ENCODE measurements at places on chromosomes 5 and 9. TPM values are rescaled to one million over a fixed set of nuclear protein-coding genes. Genes with fewer than 3 reads are reported as not detected.

GRCh38 chr5:107875833-107876232 is 205.1 kb upstream of the EFNA5 start:
- DNase-seq: peak; percentile 24

DNA sequence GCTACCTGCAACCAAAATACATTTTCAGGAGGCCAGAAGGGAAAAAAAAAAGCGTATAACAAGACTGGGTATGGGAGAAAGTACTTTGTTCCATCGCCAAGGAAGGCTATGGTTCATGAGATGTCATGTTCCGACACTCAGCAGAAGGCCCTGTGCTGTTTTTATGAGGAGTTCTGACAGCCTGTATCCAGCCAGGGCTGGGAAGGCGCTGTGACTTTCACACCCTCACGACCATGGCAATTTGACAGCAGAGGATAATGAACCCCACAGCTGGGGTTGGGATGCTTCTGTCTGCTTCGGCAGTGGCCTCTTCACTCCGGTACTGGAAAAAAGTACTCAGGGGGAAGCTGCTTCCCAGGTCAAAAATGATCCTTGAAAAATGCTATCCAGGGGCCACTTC is 154.4 kb downstream of the PRELID2 start:
- peak; percentile 90 for DNase-seq

The OTULINL gene
- polyA plus RNA-seq: 3.3 TPM

GRCh38 chr5:53616939-53617549 is 56.6 kb downstream of the NDUFS4 start:
- no peak for DNase-seq

The PGM5 gene
- 49.9 TPM for polyA plus RNA-seq

GRCh38 chr5:157463621-157464518 is 3.9 kb downstream of the NIPAL4 start:
- DNase-seq: no peak

GRCh38 chr5:68436686-68437520 is 221.3 kb downstream of the PIK3R1 start:
- no peak for DNase-seq

GRCh38 chr5:137933491-137933911 is 44.2 kb downstream of the PKD2L2 start:
- DNase-seq: peak; percentile 5

The GABRA1 gene
- polyA plus RNA-seq: 0.06 TPM

- DNase-seq: peak; percentile 4
Measured at GRCh38 chr5:80757290-80757689, 102.5 kb upstream of the DHFR start.

GRCh38 chr9:95947118-95947517 is 71.6 kb downstream of the ERCC6L2 start:
- DNase-seq: no peak

The RANBP3L gene
- 0.35 TPM for polyA plus RNA-seq

Measured in muscle of leg (tissue), 16 donors.